ENCODE measurements at places on chromosomes 11 and 22.

DNA sequence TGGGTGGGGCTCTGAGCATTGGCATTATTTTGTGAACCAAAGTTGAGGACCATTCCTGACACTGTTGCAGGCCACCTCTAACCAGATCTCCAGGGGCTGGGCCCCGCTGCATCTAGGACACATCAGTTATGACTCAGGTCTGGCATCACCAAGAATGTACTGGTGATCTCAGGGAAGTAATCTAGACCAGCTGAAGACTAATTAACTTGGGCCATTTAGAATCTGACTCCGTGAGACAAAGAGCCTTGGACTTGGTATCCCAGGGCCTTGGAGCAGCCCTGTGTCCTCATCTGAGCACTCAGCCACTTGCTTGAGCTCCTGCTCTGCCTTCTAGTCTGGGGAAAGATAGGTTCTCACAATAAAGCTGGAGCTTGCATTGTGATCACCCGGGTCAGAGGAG is 200.6 kb downstream of the KIRREL3 start:
- DNase-seq: no peak

GRCh38 chr11:117546431-117547194 is 219.0 kb downstream of the CEP164 start:
- DNase-seq: no peak

- no peak for DNase-seq
Measured at GRCh38 chr22:19766240-19766510, 5.6 kb downstream of the TBX1 start.

- DNase-seq: no peak
Measured at GRCh38 chr22:48651981-48652538, 1175.6 kb downstream of the BRD1 start.

- DNase-seq: no peak
Measured at GRCh38 chr11:36402568-36403170, 106.6 kb downstream of the PRR5L start.

GRCh38 chr22:17083811-17084441 is 874 bp upstream of the IL17RA start:
- DNase-seq: no peak

GRCh38 chr11:499201-500076 is 7.6 kb downstream of the RNH1 start:
- DNase-seq: no peak
